CD8-positive, alpha-beta memory T cell (primary cell): ENCODE measurements at places on chromosomes 3 and 15. TPM values are rescaled to one million over a fixed set of nuclear protein-coding genes. Genes with fewer than 3 reads are reported as not detected.

The IGDCC3 gene
- not detected for total RNA-seq

The OR5K2 gene
- total RNA-seq = not detected

- H3K4me1 ChIP-seq = no peaks in the 10 kb centered on the region
- no peak overlapping the region for H3K4me3 ChIP-seq
- peaks cover 13% of the 10 kb centered on the region for H3K27me3 ChIP-seq
- no peak overlapping the region for H3K27ac ChIP-seq
- no peaks in the 10 kb centered on the region for H3K36me3 ChIP-seq
Measured at GRCh38 chr3:185276415-185276814, 22.6 kb upstream of the EHHADH start.

- DNase-seq = no peak
- peaks cover 12% of the 10 kb centered on the region for H3K4me1 ChIP-seq
- no peaks in the 10 kb centered on the region for H3K36me3 ChIP-seq
Measured at GRCh38 chr3:50150863-50151686, 4.0 kb upstream of the SEMA3F start.

- DNase-seq = no peak
- no peaks in the 10 kb centered on the region for H3K36me3 ChIP-seq
- H3K4me1 ChIP-seq = no peaks in the 10 kb centered on the region
- no peaks in the 10 kb centered on the region for H3K27me3 ChIP-seq
- H3K27ac ChIP-seq = no peak overlapping the region
Measured at GRCh38 chr3:28124882-28125281, 116.5 kb upstream of the CMC1 start.

DNA sequence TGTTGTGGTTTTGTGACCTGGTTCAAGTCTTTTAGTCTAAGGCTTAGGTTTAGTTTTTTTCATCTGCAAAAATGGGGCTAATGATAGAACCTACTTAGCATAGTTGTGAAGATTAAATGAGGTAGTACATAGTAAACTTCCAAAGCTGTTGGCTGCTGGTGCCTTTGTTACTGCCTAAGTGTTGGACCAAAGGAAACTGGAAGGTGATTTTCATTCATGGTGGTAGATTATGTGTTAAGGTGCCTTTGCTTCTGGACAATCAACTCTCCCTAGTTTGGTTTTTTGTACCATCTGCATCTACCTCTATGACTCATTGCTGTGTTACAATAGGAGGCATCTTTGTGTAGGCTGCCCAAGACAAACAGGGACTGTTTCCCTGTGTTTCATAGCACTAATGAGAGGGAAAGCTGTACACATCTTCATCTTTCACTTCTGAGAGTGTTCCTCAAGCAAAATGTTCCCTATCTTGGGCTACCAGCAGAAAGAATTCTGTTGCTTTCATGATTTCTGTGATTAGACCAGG is 3.2 kb downstream of the MAP2K1 start:
- no peaks in the 10 kb centered on the region for H3K36me3 ChIP-seq
- H3K27me3 ChIP-seq = no peaks in the 10 kb centered on the region
- peaks cover 77% of the 10 kb centered on the region for H3K4me1 ChIP-seq
- no peak overlapping the region for H3K4me3 ChIP-seq
- no peak for DNase-seq

The SCN5A gene
- total RNA-seq = 0.33 TPM

GRCh38 chr3:57706462-57706861 is 13.6 kb upstream of the DENND6A start:
- no peak for DNase-seq
- no peaks in the 10 kb centered on the region for H3K27me3 ChIP-seq
- no peak overlapping the region for H3K4me3 ChIP-seq
- no peak overlapping the region for H3K27ac ChIP-seq
- H3K36me3 ChIP-seq = no peaks in the 10 kb centered on the region

DNA sequence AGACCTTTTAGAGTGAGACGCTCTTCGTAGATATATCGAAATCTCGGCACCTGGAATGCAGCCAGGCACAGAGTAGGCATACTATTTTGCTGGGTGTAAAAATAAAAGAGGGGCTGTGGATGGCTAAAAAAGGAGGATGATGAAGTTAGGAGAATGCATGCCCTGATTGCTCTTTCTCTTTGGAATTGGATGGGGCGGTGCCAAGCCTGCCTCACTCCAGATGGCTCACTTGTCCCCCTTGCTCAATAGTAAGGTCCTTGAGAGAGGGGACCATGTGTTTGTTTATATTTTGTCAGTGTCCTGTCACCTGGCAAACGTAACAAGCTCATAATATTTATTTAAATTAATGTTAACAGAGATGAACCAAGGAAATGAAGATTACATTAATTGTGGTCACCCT is 33.0 kb downstream of the SNRK start:
- H3K27ac ChIP-seq = no peak overlapping the region
- H3K27me3 ChIP-seq = no peaks in the 10 kb centered on the region
- no peaks in the 10 kb centered on the region for H3K36me3 ChIP-seq
- no peak for DNase-seq
- peaks cover 54% of the 10 kb centered on the region for H3K4me1 ChIP-seq
- no peak overlapping the region for H3K4me3 ChIP-seq

- peaks cover 19% of the 10 kb centered on the region for H3K4me1 ChIP-seq
- no peak for DNase-seq
Measured at GRCh38 chr15:41231422-41232226, 556 bp downstream of the CHP1 start.

The SMCO1 gene
- total RNA-seq = not detected

DNA sequence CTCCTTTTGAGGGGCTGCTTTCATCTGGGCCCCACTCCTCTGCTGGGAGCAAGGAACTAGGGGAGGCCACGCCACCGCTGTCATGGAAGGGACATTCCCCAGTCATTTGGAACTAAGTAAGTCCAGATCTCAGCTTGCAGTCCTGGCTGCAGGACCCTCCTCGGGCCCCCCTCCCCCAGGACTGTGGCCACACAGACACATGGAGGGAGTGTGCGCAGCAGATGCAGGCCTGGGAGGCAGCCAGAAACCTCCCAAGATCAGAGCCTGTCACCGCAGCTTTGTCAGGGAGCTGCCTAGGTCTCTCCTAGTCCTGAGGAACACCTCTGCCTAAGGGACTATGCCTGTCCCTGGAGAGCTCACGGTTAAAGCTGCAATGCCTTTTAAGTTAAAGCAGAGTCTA is 7.3 kb upstream of the SEMA3F start:
- no peaks in the 10 kb centered on the region for H3K4me1 ChIP-seq
- no peak overlapping the region for H3K27ac ChIP-seq
- no peak for DNase-seq
- no peaks in the 10 kb centered on the region for H3K27me3 ChIP-seq

GRCh38 chr15:57762302-57762701 is 55.8 kb downstream of the POLR2M start:
- H3K27ac ChIP-seq = no peak overlapping the region
- no peaks in the 10 kb centered on the region for H3K27me3 ChIP-seq
- no peak for DNase-seq
- H3K4me3 ChIP-seq = no peak overlapping the region
- no peaks in the 10 kb centered on the region for H3K36me3 ChIP-seq
- no peaks in the 10 kb centered on the region for H3K4me1 ChIP-seq

DNA sequence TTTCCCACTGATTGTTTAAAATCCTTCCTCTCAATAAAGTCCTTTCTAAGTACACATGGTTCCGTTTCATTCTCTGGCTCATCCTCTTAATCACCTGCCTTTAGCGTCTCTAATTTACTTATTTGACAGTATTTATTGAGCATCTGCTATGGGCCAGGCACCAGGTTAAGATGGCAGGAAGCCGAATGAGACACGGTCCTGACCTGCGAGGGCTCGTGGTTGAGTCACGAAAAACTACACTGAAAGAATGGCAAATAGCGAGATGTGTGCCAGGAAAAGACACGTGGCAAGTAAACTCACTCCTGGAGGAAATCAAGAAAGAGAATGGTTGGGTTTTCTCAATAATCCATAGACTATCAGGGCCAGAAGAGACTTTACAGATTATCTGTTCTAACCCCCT is 60.9 kb downstream of the HES1 start:
- no peaks in the 10 kb centered on the region for H3K36me3 ChIP-seq
- DNase-seq = no peak
- no peaks in the 10 kb centered on the region for H3K27me3 ChIP-seq
- H3K27ac ChIP-seq = no peak overlapping the region
- H3K4me3 ChIP-seq = no peak overlapping the region

DNA sequence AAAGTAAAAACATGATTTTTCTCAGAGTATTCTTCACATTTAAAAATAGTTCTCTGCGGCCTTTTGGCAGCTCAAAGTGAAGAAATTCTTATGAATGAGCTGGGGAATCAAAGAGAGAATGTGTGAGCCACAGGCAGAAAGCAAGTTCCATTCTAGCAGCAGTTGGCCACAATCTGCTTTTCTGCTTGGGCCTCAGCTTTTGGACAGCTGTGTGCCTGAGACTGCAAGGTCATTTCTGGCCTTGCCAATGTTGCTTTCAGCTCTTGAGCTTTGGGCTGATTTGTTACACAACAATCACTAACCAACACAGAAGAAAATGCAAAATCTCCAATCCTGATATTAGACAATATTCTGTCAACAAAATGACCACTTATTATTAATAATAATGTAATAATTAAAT is 14.4 kb upstream of the TM4SF4 start:
- no peaks in the 10 kb centered on the region for H3K4me1 ChIP-seq
- no peak overlapping the region for H3K27ac ChIP-seq
- no peak for DNase-seq
- H3K27me3 ChIP-seq = peaks cover 4% of the 10 kb centered on the region
- no peaks in the 10 kb centered on the region for H3K36me3 ChIP-seq
- H3K4me3 ChIP-seq = no peak overlapping the region

The PLA2G4D gene
- total RNA-seq = not detected

DNA sequence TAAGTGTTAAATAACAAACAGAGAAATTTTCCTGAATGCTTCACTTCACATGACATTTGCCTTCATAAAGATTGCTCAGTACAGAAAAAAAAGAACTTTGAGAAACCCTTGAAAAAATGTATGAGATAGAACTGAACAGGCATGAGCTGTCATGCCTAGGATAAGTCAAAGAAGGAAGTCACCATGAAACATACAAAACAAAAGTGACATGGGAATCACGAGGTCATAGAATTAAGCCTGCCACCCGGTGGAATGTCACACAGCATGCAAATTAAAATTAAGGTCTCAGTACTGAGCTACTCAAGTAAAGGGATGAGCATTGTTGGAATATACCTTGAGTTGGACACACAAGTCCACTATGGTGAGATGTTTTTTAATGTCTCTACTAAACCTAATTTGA is 652.5 kb upstream of the NECTIN3 start:
- no peak overlapping the region for H3K27ac ChIP-seq
- H3K27me3 ChIP-seq = no peaks in the 10 kb centered on the region
- no peaks in the 10 kb centered on the region for H3K4me1 ChIP-seq
- no peaks in the 10 kb centered on the region for H3K36me3 ChIP-seq
- H3K4me3 ChIP-seq = no peak overlapping the region

GRCh38 chr3:43858294-43858701 is 167.6 kb downstream of the ABHD5 start:
- DNase-seq = no peak
- H3K4me3 ChIP-seq = no peak overlapping the region
- no peaks in the 10 kb centered on the region for H3K27me3 ChIP-seq
- H3K36me3 ChIP-seq = no peaks in the 10 kb centered on the region
- no peak overlapping the region for H3K27ac ChIP-seq

DNA sequence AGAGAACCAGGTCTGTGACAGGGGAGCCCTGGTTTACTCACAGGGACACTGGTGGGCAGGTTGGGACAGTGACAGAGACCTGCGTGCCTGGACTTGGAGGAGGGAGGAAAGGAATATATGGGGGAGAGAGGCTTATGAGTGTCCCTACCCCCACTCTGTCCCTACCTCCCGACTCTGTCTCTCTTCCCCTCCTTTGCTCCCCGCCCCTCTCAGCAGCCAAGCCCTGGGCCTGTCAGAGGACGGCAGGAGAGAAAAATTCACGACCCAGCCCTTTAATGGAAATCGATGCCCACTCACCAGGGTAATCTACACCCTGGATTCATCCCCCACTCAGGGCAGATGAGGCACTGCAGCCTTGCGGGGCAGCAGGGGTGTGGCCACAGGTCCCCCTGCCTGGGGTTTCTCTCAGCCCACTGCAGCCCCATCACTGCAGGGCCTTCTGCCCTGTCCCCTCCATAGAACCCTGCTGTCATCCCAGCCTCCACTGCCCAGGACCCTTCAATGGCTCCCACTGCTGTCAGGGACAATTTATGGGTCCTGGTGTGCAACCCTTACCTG is 135.9 kb upstream of the LINGO1 start:
- H3K4me3 ChIP-seq = no peak overlapping the region
- H3K4me1 ChIP-seq = no peaks in the 10 kb centered on the region
- no peak for DNase-seq
- no peak overlapping the region for H3K27ac ChIP-seq
- H3K27me3 ChIP-seq = no peaks in the 10 kb centered on the region

The SLC28A2 gene
- not detected for total RNA-seq

The GALNT15 gene
- total RNA-seq = not detected

GRCh38 chr3:61030469-61031035 is 220.7 kb downstream of the FHIT start:
- no peaks in the 10 kb centered on the region for H3K4me1 ChIP-seq
- no peak for DNase-seq
- H3K36me3 ChIP-seq = no peaks in the 10 kb centered on the region
- H3K4me3 ChIP-seq = no peak overlapping the region
- no peaks in the 10 kb centered on the region for H3K27me3 ChIP-seq
- no peak overlapping the region for H3K27ac ChIP-seq

DNA sequence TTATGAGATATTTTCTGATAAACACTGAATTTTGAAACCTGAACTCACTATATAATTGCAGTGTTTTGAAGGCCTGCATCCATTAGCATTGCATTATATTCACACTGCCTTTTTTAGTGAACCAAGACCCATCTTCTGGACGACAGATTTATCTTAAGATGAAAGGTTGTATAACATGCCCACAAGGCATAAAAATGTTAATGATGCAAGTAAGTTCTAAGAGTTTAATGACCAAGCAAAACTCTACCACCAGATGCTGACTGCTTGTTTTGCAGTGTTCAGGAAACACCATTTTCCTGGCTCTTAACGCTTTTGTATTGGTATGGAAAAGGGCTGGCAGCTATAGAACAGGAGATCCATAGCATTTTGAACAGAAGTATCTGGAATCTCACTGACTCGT is 46.1 kb downstream of the USP50 start:
- H3K27ac ChIP-seq = no peak overlapping the region
- no peak overlapping the region for H3K4me3 ChIP-seq
- no peak for DNase-seq
- H3K36me3 ChIP-seq = peaks cover 14% of the 10 kb centered on the region

The ZFYVE19 gene
- 22.5 TPM for total RNA-seq

The HTR3E gene
- not detected for total RNA-seq

The CCR3 gene
- not detected for total RNA-seq

DNA sequence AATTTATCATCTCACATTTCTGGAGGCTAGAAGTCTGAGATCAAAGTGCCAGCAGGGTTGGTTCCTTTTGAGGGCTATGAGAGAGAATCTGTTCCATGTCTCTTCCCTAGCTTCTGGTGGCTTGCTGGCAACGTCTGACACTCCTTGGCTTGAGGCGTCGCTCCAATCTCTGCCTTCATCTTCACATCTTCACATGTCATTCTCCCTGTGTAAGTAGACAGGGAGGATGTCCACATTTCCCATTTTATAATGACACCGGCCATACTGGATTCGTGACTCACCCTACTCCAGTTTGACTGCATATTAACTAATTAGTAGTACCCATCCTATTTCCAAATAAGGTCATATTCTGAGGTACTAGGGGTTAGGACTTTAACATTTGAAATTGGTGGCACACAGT is 17.5 kb upstream of the ARHGAP31 start:
- H3K36me3 ChIP-seq = no peaks in the 10 kb centered on the region
- H3K27ac ChIP-seq = no peak overlapping the region
- no peak overlapping the region for H3K4me3 ChIP-seq
- no peak for DNase-seq
- H3K27me3 ChIP-seq = no peaks in the 10 kb centered on the region

GRCh38 chr3:107368654-107369398 is 8.4 kb upstream of the CCDC54 start:
- H3K27me3 ChIP-seq = no peaks in the 10 kb centered on the region
- H3K4me1 ChIP-seq = no peaks in the 10 kb centered on the region
- H3K27ac ChIP-seq = no peak overlapping the region
- H3K36me3 ChIP-seq = no peaks in the 10 kb centered on the region
- no peak for DNase-seq

The EAF2 gene
- total RNA-seq = 8.9 TPM
